Activated naive CD8-positive, alpha-beta T cell treated with anti-CD3 and anti-CD28 coated beads, Interleukin-2, amount 10 ng/mL, durations not matched to agents 7 days and 5 days (primary cell): ENCODE measurements at places on chromosomes 7 and 10. TPM values are rescaled to one million over a fixed set of nuclear protein-coding genes. Genes with fewer than 3 reads are reported as not detected.

SPDYE2B gene
- total RNA-seq: not detected

VPS26A gene
- 49.7 TPM for total RNA-seq

FAM25C gene
- total RNA-seq: not detected

HMX3 gene
- not detected for total RNA-seq

AKR1C3 gene
- 2.0 TPM for total RNA-seq

LMOD2 gene
- not detected for total RNA-seq

FXYD4 gene
- not detected for total RNA-seq

RHOBTB1 gene
- not detected for total RNA-seq

KNDC1 gene
- total RNA-seq: 0.36 TPM

NODAL gene
- total RNA-seq: not detected

INMT gene
- total RNA-seq: 0.30 TPM

INHBA gene
- total RNA-seq: not detected

PODXL gene
- total RNA-seq: 1.5 TPM

STK31 gene
- total RNA-seq: 0.48 TPM

SPACDR gene
- total RNA-seq: 3.5 TPM

CDK1 gene
- 97.2 TPM for total RNA-seq

CLIP2 gene
- 3.0 TPM for total RNA-seq

FKBP9 gene
- 0.83 TPM for total RNA-seq

GOLGA7B gene
- 10.8 TPM for total RNA-seq
